Natural killer cell (primary cell): ENCODE measurements at places on chromosomes 2 and 18. TPM values are rescaled to one million over a fixed set of nuclear protein-coding genes. Genes with fewer than 3 reads are reported as not detected.

GRCh38 chr2:78263571-78263970 is 741.4 kb upstream of the LRRTM4 start:
- no peaks in the 10 kb centered on the region for H3K36me3 ChIP-seq
- no peak overlapping the region for H3K27ac ChIP-seq
- no peak for DNase-seq
- no peak overlapping the region for H3K4me3 ChIP-seq
- no peaks in the 10 kb centered on the region for H3K4me1 ChIP-seq

DNA sequence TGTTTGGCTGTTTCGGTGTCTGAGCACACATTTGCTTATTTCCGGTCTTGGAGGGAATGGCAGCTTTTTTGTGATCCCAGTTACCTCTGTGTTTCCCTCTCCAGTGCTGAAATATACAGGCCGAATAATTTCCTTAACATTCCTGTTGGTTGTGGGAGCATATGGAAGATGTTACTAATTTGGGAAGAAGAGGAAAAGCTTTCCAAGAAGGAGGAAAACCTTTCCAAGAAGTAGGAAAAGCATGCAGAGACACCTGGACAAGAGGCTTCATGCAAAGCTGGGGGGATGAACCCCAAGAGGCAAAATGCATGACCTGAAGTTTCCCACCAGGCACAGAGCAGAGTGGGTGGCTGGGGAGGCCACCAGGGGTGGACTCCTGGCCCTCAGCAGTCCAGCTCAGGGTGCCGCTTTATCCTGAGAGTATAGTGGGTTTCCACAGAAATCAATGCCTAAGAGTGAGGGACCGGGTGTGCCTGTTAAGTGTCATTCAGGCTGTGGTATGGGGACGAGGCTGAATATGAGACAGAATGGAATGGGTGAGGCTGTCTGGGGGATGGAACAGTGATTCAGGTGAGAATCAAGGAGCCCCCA is 25.5 kb upstream of the GNAL start:
- H3K27me3 ChIP-seq: no peaks in the 10 kb centered on the region
- no peak overlapping the region for H3K27ac ChIP-seq
- no peaks in the 10 kb centered on the region for H3K36me3 ChIP-seq
- no peaks in the 10 kb centered on the region for H3K4me1 ChIP-seq
- no peak for DNase-seq

DNA sequence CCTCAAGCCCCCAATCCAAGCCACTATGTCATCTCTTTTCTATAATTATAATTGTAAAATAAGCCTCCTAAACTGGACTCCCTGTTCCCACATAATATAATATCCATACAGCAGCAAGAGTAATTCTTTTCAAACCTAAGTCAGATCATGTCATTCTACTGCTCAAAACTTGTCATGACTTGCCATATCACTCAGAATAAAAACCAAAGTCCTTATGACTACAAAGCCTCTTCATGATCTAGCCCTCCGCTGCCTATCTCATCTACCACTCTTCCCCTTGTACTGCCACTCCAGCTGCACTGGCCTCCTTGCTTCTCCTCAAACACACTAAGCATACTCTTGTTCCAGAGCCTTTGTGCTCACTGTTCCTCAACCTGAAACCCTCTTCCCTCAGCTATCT is 69.9 kb downstream of the MEMO1 start:
- no peak overlapping the region for H3K4me3 ChIP-seq
- no peaks in the 10 kb centered on the region for H3K27me3 ChIP-seq
- H3K36me3 ChIP-seq: peaks cover 17% of the 10 kb centered on the region
- no peak for DNase-seq
- no peak overlapping the region for H3K27ac ChIP-seq
- H3K4me1 ChIP-seq: no peaks in the 10 kb centered on the region

GRCh38 chr2:112938904-112939303 is 27.9 kb downstream of the IL37 start:
- no peak overlapping the region for H3K4me3 ChIP-seq
- H3K4me1 ChIP-seq: no peaks in the 10 kb centered on the region
- H3K27me3 ChIP-seq: no peaks in the 10 kb centered on the region

DNA sequence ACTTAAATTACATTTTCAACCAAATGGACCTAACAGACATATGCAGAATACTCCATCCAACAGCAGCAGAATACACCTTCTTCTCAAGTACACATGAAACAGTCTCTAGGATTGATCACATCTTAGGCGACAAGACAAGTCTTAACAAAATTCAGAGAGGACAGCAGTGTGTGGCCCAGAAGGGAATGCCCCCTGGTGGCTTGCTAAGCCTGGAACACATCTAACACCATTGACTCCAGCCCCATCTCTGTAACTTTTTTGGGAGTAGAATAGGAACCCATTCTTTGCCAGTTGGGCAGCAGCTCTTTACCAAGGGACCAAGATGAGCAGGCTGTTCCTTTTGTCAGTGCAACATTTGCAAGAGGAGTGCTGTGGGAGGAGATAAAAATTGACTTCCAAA is 249.9 kb downstream of the PLCL1 start:
- H3K27ac ChIP-seq: no peak overlapping the region
- no peak for DNase-seq
- H3K36me3 ChIP-seq: no peaks in the 10 kb centered on the region
- no peaks in the 10 kb centered on the region for H3K27me3 ChIP-seq
- H3K4me3 ChIP-seq: no peak overlapping the region
- no peaks in the 10 kb centered on the region for H3K4me1 ChIP-seq

DNA sequence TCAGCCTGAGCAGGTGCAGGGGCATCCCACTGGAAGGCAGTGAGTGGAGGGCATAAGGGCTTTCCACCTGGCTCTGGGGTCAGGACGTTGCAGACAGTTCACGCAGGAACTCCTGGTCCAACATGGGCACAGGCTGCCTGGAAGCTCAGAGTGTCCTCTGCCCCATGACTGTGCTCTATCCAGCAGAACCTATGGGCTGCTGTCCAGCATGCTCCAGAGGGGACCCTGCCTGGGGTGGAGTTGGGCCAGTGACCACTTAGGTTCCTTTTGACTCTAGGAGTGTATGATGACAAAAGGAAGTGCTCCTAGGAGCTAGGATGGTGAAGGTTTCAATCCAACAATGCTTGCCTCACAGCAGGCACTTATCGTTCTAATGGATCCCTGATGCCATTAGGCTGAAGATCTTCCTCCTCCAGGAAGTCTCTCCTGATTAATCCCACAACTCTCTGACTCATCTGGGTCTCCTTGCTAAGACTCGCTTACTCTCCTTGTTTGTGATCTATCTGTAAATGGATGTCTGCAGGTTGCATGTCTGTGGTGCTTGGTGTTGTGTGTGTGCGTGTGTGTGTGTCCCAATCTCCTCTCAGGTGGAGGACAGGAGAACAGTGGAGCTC is 224.0 kb downstream of the CELF4 start:
- DNase-seq: no peak
- H3K27me3 ChIP-seq: no peaks in the 10 kb centered on the region
- H3K36me3 ChIP-seq: no peaks in the 10 kb centered on the region
- H3K4me1 ChIP-seq: no peaks in the 10 kb centered on the region
- no peak overlapping the region for H3K27ac ChIP-seq
- H3K4me3 ChIP-seq: no peak overlapping the region

GRCh38 chr2:199535445-199536177 is 77.9 kb upstream of the SATB2 start:
- no peaks in the 10 kb centered on the region for H3K4me1 ChIP-seq
- no peaks in the 10 kb centered on the region for H3K36me3 ChIP-seq
- no peak overlapping the region for H3K27ac ChIP-seq
- no peak for DNase-seq
- H3K4me3 ChIP-seq: no peak overlapping the region

- H3K36me3 ChIP-seq: no peaks in the 10 kb centered on the region
- no peak overlapping the region for H3K27ac ChIP-seq
- DNase-seq: no peak
These were observed 187.4 kb downstream of the TMEM247 start for GRCh38 chr2:46666754-46667153.

GRCh38 chr2:204899983-204900382 is 354.7 kb downstream of the PARD3B start:
- H3K27me3 ChIP-seq: no peaks in the 10 kb centered on the region
- H3K27ac ChIP-seq: no peak overlapping the region
- H3K4me3 ChIP-seq: no peak overlapping the region
- no peak for DNase-seq
- no peaks in the 10 kb centered on the region for H3K4me1 ChIP-seq

DNA sequence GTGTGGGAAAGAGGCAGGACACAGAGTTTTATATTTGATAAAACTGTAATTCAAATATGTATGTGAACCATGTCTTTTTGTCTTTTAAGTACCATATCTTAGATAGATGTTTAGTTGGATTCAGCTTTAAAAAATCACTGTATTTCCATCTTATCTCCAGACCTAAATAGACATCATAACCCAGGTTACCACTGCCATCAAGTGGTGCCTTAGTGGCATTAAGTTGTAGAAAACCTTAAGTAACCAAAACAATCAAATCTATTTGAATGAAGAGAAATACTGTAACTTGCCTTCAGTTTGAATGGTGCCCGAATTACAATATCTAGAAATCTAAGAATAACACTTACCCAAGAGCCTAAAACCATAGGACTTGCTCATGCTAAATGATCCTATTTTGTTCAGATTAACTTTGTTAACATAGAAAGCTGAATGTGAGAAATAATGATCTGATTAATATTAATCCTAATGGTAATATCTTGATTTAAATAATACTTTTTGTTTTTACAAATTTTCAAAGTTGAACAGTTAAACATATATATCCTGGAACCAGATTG is 92.5 kb upstream of the MAP2 start:
- no peak for DNase-seq
- no peak overlapping the region for H3K27ac ChIP-seq
- no peaks in the 10 kb centered on the region for H3K4me1 ChIP-seq

DNA sequence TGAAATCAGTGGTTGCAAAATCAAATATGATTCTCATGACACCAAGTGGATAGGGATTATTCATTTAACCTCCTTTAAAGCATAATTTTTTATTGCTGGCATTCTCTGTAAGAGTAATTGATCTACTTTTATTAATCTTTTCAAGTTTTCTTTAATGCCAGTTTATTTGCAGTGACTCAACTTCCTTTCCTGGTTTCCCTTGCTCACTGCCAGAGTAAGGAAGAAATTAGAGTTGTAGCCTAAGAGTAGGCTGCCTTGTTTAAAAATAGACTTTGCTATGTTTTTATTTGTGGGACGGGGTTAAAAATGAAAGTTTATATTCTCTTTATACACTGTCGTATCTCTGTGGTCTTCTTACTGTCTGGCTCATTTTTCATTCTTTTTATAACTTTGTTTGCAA is 148.6 kb downstream of the WDR7 start:
- H3K27me3 ChIP-seq: no peaks in the 10 kb centered on the region
- peaks cover 2% of the 10 kb centered on the region for H3K36me3 ChIP-seq
- no peaks in the 10 kb centered on the region for H3K4me1 ChIP-seq
- no peak overlapping the region for H3K27ac ChIP-seq
- no peak overlapping the region for H3K4me3 ChIP-seq
- DNase-seq: no peak

- H3K4me3 ChIP-seq: no peak overlapping the region
- H3K36me3 ChIP-seq: no peaks in the 10 kb centered on the region
- H3K27ac ChIP-seq: peak overlapping the region; percentile 8
- no peak for DNase-seq
These were observed 250.3 kb upstream of the ID2 start for GRCh38 chr2:8431446-8432125.

- H3K27ac ChIP-seq: no peak overlapping the region
- H3K27me3 ChIP-seq: no peaks in the 10 kb centered on the region
- H3K36me3 ChIP-seq: no peaks in the 10 kb centered on the region
- DNase-seq: no peak
- H3K4me1 ChIP-seq: no peaks in the 10 kb centered on the region
These were observed 13.6 kb downstream of the FHOD3 start for GRCh38 chr18:36311026-36311570.

DNA sequence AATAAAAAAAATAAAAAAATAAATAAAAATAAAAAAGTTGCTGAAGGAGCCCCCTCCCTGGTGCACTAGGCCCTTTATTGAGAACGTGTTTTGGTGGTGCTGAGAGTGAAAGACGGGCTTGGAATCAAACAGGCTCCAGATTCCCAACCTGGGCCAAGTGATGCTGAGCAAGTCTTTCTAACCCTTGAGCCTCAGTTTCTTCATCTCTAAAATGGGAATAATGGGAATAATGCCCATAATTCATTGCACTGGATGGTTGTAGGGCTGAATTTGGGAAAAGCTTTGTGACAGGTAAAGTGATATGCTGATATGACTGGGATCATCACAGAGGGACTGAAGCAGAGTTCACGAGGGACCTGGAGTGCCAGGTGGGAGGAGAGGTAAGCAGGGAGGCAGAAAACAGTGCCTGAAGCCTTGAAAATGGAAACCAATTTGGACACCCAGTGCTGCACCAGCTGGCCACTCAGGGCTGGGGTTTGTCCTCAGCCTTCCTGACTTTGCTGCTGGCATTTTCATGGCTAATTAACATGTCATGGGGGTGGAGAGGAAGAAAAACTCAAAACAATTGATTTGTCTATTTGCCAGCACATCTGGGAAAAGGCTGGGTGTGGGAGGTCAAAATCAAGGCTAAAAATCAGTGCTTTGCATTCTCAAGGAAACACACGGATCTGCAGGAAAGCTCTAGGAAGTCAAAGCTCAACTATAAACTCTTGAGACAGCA is 241.3 kb downstream of the LOXHD1 start:
- no peaks in the 10 kb centered on the region for H3K36me3 ChIP-seq
- no peak for DNase-seq
- H3K4me1 ChIP-seq: peaks cover 10% of the 10 kb centered on the region

DNA sequence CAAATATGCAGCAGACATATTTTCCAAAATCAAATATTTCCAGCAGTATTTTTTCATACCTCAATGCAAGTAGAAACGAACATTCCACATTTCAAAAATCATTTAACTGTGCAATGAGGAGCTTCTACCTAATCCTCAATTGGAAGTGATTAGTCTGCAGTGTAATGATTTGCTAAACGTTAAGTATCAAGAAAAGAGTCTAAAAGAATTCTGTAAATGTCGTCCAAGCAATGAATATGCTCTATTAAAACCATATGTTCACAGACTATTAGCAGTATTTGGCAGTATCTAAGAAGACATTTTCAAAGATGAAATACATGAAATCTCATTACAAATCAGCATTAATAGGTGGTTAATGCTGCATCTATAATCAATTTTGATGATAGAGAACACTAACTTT is 15.9 kb downstream of the DYM start:
- no peaks in the 10 kb centered on the region for H3K27me3 ChIP-seq
- H3K27ac ChIP-seq: no peak overlapping the region
- H3K36me3 ChIP-seq: no peaks in the 10 kb centered on the region
- no peak for DNase-seq
- H3K4me3 ChIP-seq: no peak overlapping the region
- no peaks in the 10 kb centered on the region for H3K4me1 ChIP-seq

GRCh38 chr2:74704216-74704615 is 50.2 kb downstream of the SEMA4F start:
- H3K4me1 ChIP-seq: no peaks in the 10 kb centered on the region
- no peaks in the 10 kb centered on the region for H3K36me3 ChIP-seq
- no peak for DNase-seq
- H3K27me3 ChIP-seq: no peaks in the 10 kb centered on the region

CD8B2 gene
- 0.49 TPM for total RNA-seq

DIPK1C gene
- total RNA-seq: not detected

ABCB11 gene
- total RNA-seq: 0.07 TPM

COL4A4 gene
- total RNA-seq: 2.3 TPM

RNASEH1 gene
- 26.3 TPM for total RNA-seq

RAB31 gene
- 5.3 TPM for total RNA-seq

MDH1B gene
- total RNA-seq: not detected
